LoVo (cell line): ENCODE measurements at places on chromosomes 16 and 17.
A peak's percentile ranks its signal among the peaks of the same experiment; 100 is the strongest.

GRCh38 chr16:12059216-12059769, 82.8 kb downstream of the SNX29 start:
- DNase-seq = no peak

DNA sequence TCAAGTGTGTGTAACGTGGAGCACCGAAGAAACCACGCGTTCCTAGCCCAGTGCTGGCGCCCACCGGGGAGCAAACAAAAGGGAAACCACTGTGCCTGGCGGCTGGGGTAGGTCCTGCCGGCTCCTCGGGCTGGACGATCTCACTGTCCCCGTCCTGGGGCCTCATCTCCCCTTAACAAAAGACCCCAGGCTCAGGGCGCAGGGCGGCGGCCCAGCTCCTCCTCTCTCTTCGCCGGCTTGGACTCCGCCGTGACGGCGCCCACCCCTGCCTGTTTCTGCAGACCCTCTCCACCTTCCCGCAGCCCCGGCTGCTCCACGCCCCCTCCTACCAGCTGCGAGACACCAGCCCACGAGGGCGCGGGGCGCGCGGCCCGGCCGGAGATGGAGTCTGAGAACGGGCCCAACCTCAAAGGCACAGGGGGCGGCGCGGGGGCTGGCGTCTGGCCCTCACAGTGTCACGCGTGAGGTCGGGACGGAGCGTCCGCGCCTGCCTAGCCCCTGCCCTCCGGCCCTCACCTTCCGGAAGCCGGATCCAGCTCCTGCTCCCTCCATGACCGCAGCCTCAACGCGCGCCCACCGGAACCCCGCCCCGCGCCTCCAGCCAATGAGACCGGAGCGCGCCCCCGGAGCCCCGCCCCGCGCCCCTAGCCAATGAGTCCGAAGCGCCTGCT, at the start of gene CENPX:
Gene CENPX, minus strand, starts transcription at position 569 of the 671 bp plus-strand sequence. Its CDS starts 17 bp downstream, at position 552.
- DNase-seq = no peak

DNA sequence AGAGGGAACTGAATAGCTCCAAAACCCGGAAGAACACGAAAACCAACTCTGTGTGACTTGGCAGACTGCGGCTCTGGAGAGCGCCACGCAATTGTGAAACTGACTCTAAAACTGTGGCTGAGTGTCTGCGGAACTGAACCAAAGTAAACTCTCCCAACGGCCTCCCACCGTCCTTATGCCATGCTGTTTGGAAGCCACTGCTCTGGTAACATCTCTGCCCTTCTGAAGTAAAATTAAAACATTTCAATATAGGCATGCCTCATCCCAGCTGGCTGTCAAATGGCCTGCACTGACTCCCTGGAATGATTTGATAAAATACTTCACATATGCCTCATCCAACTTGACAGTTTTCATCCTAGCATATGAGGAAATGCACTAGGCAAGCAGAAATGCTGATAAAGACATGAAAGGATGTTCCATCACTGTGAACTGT, 70.2 kb downstream of the PARN start:
- no peak for DNase-seq

DNA sequence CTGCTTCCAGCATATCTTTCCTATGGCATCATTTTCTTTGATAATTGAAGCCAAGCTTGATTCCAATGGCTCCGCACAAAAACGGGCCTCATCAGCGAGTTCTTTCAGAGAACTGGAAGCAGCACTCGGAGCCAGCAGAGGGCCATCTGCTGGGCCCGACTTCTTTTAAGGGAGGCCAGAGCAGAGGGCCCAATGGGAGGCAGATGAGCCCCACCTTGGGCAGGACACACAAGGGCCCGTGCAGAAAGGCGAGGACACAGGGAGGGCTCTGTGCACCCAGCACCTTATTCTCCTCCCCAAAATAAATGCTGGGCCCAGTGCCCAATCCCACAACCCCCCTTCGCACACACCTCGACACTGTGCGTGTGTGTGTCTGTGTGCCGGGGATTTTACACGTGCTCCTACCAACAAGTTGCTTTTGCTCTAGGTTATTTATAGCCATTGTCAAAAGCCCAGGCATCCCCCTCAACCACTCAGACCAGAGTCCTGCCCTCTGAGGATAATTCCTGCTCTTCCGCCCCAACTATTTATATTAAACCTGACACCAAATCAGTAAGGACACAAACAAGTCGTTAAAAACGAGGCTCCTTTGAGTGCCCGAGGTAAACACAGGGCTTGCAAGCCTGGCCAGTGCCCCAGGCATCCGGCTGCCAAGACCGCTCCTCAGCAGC, 6.8 kb downstream of the AXIN2 start:
- DNase-seq = no peak

DNA sequence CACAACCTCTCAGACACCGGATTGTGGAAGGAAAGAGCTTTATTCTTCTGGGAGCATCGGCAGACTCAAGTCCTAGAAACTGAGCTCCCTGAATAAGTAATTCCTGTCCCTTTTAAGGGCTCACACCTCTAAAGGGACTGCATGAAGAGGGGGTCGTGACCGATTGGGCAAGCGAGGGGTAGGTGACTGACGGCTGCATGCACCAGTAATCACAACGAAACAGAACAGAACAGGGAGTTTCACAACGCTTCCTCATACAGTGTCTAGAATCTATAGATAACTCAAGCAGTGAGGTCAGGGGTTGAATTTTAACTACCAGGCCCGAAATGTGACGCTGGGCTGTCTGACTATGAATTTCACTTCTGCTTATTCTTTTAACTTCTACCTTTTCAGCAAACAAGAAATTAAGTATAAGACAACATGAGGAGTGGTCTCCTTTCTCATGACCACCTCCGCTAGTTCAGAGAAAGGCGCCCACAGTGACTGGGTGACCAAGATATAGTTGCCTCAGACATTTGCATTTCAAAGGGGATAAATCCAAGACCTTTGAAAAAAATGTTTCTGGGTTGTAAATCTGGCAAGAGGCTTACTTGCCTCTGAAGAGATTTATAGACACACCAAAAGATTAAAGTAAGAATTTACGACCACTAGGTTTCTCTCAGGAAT, 88.4 kb upstream of the ATF7IP2 start:
- peak; percentile 11 for DNase-seq

DNA sequence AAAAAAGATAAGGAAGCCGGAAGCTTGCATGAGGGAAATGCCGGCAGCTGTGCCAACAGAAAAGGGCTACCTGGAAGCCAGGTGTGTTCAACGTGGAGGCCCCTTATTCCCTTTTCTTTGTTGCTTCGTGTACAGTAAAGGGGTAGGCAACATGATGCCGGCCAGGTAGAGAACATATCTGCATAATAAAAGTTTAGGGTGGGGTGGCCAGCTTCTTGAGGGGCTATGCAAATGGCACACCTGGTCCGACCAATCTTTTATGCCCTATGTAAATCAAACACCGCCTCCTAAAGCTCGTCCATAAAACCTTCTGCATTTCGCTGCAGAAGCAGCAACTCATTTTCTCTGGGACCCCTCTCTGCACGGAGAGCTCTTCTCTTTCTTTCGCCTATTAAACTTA, 911.6 kb downstream of the KCNJ2 start:
- DNase-seq = no peak

- DNase-seq = no peak
Measured at GRCh38 chr17:28173801-28174200, 131.3 kb downstream of the NLK start.

- DNase-seq = no peak
Measured at GRCh38 chr16:77424871-77425604, 9.8 kb downstream of the ADAMTS18 start.

- peak; percentile 18 for DNase-seq
Measured at GRCh38 chr17:45256114-45256966, 5.6 kb downstream of the SPATA32 start.

- DNase-seq = no peak
Measured at GRCh38 chr17:27538156-27538955, 82.1 kb downstream of the KSR1 start.

DNA sequence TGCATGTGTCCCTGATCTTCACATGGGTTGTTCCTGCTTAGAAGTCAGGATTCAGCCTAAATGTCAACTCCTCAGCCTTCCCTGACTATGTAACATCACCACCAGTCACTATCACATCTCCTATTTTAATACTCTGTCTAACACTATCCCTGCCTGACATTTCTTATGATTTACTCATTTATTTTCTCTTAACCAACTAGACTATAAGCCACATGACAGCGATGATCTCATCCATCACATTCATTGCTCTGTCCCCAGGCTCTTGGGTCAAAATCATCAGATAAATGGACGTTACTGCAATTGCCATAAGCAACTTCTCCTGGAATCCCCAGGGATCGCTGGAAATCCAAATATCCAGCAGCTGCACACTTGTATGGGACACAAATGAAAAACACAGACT, 15.7 kb downstream of the CDRT4 start:
- DNase-seq = no peak

GRCh38 chr17:73431401-73432205, 119.8 kb upstream of the CDC42EP4 start:
- no peak for DNase-seq

GRCh38 chr16:6008670-6009069, 911.1 kb upstream of the EEF2KMT start:
- no peak for DNase-seq

GRCh38 chr16:67552476-67552875, 9.8 kb upstream of the CTCF start:
- DNase-seq = no peak

- no peak for DNase-seq
Measured at GRCh38 chr16:9610727-9611126, 519.3 kb downstream of the HAPSTR1 start.

DNA sequence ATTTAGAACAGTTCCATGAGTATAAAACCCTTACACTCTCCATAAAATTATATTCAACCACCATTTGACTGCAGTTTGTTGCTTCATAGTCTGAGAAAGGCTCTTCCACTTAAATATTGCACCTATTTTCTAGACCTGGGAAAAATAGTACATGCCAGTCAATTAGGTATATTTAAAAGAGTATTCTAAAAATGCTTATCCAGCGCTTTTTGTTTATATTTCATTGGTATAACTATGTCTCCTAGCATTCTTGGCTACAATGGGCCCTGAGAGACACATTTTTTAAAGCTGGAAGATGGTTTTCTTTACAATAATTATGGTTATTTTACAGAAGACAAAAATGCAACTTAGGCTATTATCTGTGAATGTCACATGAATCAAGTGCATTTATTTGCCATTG, 439.4 kb downstream of the KCNJ18 start:
- DNase-seq = no peak

- no peak for DNase-seq
Measured at GRCh38 chr16:280991-281659, 734 bp downstream of the ARHGDIG start.

DNA sequence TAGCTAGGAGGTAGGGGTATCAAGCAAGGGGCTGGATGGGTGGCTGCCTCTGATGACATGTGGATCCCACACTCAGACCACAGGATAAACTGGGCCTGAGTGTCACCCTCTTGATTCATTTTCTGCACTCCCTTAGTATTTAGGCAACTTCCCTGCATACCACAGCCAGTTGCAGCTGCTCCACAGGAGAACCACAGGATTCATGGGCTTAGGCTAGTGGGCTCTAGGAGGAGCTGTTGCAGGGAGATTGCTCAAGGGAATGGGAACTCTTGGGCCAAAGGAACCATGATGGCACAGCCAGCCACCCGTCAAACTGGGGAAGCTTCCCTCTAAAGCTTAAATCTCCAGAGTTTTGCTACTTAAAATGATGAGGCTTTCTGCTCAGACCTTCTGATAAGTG, 269.7 kb upstream of the ASIC2 start:
- no peak for DNase-seq

GRCh38 chr16:31194898-31195297, 7.7 kb downstream of the PYCARD start:
- DNase-seq = no peak

DNA sequence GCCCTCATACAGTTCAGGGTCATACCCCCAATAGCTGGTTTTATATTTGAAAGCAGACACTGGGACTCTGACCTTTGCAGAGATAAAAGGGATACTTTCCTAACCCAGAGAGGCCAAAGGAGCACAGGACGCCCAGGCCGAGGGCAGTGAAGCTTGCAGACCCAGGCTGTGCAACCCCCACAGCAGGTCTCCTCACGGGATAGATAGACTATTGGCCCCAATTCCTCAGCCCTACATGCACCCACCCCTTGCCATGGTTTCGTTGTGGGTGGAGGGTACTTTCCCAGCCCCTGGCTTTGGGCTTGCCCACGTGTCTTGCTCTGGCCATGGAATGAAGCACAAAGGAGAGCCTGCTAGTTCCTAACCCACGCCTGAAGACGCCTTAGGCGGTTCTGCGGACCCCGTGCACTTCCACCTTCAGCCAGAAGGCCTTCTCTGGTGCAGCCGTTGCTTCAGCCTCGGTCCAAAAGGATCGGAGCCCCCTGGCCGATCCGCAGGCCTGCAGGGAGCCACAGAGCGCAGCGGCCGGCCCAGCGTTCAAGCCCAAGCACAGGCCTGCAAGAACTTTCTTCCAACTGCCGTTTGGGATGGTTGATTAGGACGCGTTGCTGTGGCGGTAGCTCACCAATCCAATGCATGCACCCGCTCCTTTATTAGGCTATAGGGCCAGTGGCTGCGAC, 9.8 kb upstream of the BRCA1 start:
- no peak for DNase-seq

GRCh38 chr16:3596101-3596861, 15.1 kb downstream of the SLX4 start:
- DNase-seq = no peak

DNA sequence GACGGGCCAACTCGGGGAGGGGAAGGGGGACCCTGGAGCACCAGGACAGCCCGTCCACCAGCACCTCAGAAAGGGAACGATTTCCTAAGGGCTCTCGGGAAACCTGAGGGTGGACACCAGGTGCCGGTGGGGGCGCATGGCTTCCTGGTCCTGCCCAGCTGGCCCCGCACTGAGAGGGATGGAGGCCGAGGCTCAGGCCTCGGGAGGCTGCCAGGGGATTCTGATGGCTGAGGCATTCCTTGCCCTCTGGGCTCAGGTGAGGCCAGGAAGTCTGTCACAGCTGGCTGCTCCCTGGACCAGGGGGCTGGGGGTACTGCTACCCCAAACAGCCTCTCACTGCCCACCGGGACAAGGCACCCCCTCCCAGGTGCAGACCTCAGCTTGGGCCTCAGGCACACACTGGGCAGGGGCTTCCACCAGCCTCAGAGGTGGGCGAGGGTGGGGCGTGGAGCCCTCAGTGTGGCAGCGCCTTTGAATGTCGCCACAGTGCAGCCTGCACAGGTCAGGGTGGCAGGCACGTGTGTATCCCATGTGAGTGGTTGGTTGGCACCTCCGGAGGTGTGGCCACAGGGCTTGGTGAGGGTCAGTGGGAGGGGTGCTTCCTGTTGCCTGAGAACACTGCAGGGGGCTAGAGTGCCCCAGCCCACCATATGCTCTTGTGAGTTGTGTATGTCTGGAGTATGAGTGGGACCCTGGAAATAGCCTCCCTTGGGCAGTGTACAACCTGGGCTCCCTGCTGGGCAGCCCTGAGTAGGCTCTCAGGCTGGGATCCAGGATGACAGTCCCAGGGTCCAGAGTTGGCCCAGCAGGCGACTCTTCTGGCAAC, 3.9 kb upstream of the FSCN2 start:
- DNase-seq = no peak

- no peak for DNase-seq
Measured at GRCh38 chr17:75326226-75326848, 37.1 kb upstream of the SLC25A19 start.

GRCh38 chr16:53156516-53156915, 101.7 kb downstream of the CHD9 start:
- DNase-seq = no peak

GRCh38 chr17:10547351-10547750, 2.1 kb downstream of the MYH2 start:
- DNase-seq = peak; percentile 10

GRCh38 chr17:67151717-67152116, 93.3 kb downstream of the HELZ start:
- DNase-seq = no peak
